ENCODE measurements at places on chromosomes 7 and 10. TPM values are rescaled to one million over a fixed set of nuclear protein-coding genes. Genes with fewer than 3 reads are reported as not detected.

The PIK3CG gene
- 12.0 TPM for total RNA-seq

- DNase-seq, result no peak
These were observed 34.9 kb downstream of the ASAH2 start for GRCh38 chr10:50216418-50216817.

- no peak for DNase-seq
These were observed 8.4 kb downstream of the ARHGAP21 start for GRCh38 chr10:24715246-24715769.

The TMEM229A gene
- not detected for total RNA-seq

DNA sequence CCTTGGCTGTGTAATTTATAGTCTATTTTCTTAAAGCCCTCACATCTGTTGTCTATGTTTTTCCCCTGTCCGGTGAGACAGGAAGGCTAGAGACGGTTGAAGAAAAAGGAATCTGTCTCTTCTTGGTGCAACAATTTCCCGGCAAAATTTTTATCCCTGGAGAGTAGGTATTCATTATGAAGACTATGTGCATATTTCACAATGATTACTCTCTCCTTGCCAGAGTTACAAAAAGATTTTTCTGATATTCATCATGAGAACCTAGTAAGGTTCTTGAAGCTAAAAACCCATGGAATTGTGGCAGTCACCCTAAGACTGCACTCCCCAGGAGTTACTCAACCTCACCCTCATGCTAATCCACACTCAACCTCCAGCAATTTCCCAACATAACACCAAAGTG, 55.0 kb upstream of the GHITM start:
- DNase-seq, result no peak

- no peak for DNase-seq
These were observed 4.7 kb upstream of the NRF1 start for GRCh38 chr7:129606803-129607202.

- no peak for DNase-seq
These were observed 126.5 kb downstream of the PLPP4 start for GRCh38 chr10:120583424-120584108.

Data from breast epithelium (tissue), 4 donors.